ENCODE measurements at places on chromosomes 3 and 15.

GRCh38 chr15:63943829-63944680 is 102.2 kb downstream of the DAPK2 start:
- DNase-seq: no peak

- peak; percentile 9 for DNase-seq
These were observed 38.7 kb downstream of the FEM1B start for GRCh38 chr15:68316061-68316804.

GRCh38 chr3:188780193-188781147 is 391.3 kb upstream of the TPRG1 start:
- DNase-seq: no peak

DNA sequence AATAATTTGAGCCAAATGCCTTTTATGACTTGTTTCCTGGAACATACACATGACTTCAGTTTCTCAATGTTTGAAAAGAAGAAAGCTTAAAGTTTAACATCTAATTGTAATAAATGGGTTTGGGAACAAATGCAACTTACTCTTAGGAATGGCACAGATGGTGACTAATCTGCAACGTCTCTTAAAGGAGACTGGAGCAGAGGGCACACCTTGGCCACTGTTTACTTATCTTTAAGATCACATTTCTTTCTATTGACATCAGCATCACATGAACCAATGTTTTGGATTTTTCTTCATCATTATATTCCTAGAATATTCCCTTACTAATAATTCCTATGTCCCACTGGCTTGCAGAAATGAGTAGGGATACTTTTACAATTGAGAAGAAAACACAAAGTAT is 229.5 kb downstream of the CHL1 start:
- DNase-seq: no peak

DNA sequence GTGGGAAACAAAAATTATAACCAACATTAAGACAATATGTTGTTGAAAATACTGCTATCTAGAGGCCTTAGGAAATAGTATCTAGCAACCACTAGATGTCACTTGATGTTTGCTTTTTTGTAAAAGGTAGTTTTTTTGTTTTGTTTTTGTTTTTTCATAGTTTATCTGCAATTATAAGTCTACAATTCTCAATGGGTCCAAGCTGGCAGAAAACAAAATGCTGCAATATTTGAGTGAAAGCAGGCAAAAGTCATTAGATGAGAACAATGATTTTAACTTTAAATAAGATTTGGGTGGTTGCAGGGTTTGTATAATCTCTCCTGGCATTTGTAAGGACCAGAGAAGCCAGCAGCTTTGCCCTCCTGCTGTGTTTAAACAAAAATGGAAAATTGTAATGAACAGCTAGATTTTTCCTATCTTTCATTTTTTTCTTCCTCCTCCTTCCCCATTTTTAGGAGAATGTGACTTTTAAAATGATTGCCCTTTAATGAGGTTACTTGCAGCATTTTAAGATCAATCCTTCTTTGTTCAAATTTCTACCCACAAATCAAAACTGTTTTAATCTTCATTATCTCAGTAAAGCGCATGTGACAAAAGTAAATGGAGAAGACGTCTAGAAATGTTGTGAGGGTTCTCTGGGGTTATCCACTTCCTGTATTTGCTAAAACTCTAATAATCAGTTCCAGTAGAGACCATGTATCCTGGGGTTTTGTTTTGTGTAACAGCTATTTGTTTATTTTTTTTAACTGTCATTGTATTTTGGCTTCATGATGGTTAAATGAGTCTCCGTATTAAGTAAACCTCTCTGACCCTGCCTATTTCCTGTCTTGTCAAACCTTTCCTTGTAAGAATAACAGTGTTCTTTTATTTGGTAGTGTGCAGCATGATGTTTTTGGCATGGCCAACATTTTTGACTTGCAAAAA is 27.3 kb downstream of the DUT start:
- DNase-seq: no peak

DNA sequence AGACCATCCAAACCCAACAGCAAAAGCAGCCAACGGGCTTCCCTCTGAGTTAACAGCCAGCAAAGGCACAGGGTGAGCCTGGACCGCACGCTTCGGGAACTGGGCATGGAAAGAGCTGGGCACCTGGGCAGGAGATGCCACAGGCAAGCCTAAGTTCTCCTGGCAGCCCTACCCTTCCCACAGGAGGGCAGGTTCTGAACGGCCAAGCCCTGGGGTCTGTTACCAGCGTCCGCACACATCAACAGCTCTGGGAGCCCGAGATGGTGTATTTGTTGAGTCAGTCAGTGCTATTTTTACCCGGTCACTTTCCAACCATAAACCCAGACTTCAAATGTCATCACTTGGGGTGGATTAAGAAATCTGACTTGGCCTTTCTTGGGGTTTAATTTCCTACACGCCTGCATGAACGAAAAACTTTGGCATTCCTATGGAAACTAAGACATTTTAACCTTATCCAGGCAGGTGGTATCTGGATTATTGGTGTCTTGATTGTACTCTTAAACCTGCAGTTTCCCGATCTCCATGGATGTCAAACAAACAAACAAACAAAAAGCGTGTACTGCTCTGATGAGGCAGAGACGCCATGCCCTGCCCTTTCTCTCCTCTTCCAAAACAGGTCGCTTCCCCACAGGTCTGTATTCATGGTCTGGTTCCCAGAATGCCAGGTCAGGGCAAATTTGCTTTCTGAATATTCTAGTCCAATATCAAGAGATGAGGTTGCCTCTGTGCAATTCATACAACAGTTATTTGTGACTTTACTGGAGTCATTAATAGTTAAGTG is 99.7 kb downstream of the XXYLT1 start:
- no peak for DNase-seq

DNA sequence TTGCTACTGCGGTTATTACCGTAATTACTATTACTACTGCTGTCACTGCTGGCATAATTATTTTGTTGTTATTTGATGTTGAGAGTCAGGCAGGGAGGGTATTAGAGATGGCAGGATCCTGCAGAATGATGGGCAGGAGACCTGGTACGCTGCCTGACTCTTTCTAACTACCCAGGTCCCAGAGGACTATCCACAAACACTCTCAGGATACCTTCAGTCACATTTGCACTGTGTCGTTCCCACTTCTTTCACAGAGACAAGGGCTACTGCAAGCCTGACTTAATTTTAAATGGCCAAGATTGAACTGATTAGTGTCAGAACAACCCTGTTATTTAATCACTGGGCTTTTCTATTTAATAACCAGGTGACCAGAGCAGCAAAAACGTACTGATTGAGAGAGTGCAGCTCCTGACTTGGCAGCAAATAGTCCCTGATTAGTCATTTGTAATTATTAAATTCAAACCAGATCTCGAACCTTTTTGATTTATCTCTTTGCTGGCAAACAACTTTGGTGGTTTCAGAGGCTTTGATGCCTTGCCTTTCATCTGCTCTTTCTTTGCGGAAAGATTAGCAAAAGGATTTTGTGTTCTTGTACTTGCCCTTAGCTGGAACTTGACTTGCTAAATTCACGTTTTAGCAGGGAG is 88.8 kb upstream of the ARHGEF3 start:
- DNase-seq: no peak
